ENCODE measurements at places on chromosomes 3 and 15. TPM values are rescaled to one million over a fixed set of nuclear protein-coding genes. Genes with fewer than 3 reads are reported as not detected.

GPR149 gene
- not detected for total RNA-seq

- peak; percentile 75 for DNase-seq
Measured at GRCh38 chr3:46934072-46934471, 42.5 kb downstream of the CCDC12 start.

- no peak for DNase-seq
Measured at GRCh38 chr3:56458496-56459103, 9.7 kb downstream of the ERC2 start.

DNA sequence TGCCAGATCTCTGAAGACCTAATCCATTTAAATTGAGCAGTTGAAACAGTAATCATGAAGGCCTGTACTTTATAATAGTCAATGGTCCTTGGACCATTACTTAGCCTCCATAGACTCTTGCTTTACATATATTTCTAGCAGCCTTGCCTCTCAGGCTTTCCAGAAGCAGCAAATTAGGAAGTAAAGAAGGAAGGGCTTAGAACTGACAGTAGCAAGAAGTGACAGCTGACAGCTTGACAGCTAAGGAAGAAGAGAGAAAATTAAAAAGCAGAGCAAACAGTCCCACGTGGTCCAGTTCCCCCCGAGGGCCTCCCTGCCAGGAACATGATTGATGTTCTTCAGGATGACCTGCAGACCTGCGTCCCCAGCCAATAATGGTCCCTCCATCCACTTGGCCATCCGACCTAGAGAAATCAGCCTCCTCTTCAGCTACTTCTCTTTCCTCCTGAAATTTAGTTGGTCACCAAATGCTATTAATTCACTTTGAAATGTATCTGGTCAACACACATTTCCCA, 15.0 kb upstream of the PSMD6 start:
- DNase-seq = no peak

GRCh38 chr15:78915341-78916087, 29.3 kb downstream of the CTSH start:
- no peak for DNase-seq

DNA sequence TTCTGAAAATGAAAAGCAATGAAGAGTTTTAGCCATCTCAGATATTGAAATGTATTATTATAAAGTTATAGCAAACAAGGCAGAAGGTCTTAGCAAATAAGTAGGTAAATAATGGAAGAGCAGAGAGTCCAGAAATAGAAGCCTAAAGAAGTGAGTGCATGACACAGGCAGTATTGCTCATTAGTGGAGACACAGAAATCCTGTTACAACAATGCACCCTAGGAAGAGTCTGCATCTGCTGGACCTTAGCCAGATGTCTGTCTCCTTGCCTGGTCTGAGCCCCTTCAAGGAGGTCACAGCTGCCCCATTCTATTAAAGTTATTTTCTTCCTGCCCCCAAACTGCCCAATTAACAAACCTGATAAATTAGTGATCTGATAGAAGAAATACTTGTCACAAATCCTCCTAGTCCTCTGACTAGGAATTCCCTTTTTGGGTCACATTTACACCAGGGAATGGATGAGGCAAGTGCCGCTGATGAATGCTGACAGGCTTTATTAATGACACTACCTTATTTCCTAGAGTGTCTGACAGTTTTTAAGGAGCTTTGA, 51.9 kb downstream of the HOMER2 start:
- DNase-seq = no peak

GOLGA8J gene
- total RNA-seq = not detected

DNA sequence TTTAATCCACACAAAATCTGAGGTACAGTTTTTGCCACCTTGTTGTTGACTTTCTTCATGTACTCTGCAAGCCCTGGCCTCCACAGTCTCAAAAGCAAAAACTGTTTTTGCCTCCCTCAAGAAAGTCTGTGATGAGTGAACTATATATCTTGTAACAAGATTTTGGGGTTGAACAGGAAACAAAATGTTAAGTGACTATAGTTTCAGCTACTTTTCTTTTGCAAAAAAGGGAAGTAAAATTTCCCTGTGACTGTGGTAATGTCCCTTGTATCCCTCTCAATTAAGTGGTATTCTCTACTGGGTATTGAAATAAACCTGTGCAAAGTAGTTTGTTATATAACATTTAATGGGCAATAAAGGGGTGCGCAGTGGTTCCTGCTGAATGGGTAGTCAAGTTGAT, 21.3 kb upstream of the SCAANT1 start:
- no peak for DNase-seq

DNA sequence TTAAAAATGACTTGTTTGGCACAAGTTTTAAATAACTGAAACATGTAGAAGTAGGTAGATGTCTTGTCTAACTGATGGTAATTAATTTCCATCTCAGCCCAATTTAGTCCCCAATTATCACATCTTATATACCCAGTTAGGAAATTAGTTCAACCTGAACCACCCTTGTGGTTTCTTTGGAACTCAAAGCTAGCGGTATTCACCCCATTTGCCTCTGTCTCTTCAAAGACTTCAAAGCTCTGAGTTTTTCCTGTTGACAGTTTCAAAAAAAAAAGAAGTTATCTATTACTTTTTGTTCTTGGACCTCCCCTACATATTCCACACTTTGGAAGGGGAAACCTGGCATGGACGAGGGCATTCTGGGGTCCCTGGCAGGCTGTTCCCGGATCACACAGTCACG, 236.5 kb downstream of the KCNMB2 start:
- DNase-seq = no peak

- no peak for DNase-seq
Measured at GRCh38 chr3:195853036-195853435, 41.3 kb upstream of the MUC4 start.

HTR3E gene
- total RNA-seq = not detected

DNA sequence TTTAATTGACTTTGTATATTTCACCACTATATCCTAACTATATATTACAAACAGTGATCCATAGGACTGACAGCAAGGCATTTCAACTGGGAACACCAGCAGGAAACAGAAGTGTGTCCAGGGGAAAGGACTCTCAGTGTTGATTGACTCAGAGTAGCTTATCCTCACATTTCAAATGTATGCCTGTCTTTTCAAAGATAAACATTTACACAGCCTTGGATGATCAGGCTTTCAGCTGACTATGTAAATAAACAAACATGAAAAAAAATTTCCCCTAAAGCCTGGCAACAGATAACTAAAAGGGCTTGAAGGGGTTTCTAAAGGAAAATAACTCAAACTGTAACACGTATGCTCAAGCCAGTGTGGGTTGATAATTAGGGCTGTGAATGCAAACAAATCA, 321.8 kb downstream of the TBC1D5 start:
- DNase-seq = no peak

DNA sequence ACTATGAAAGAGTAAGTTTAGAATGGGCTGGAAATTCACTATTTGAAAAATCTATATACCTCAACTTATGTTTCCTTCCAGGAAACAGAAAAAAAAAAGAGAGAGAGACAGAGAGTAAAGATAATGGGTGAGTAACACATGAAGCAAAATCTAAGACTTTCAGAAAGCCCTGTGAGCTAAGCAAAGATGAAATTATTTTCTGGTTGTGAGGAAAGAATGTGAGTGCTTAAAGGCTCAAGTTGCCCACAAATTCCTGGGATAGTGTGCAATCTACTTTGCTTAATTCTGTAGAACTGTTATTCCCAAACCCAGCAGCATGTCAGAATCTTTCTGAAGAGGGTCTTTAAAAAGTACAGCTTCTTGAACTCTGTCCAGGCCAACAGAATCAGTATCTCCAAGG, 337.7 kb upstream of the AGTR1 start:
- no peak for DNase-seq

All from cardiac septum (tissue), 1 donor.